CD4-positive, alpha-beta T cell treated with Interferon gamma for 1 hour (primary cell): ENCODE measurements at places on chromosomes 3 and 15.
A peak's percentile ranks its signal among the peaks of the same experiment; 100 is the strongest.

DNA sequence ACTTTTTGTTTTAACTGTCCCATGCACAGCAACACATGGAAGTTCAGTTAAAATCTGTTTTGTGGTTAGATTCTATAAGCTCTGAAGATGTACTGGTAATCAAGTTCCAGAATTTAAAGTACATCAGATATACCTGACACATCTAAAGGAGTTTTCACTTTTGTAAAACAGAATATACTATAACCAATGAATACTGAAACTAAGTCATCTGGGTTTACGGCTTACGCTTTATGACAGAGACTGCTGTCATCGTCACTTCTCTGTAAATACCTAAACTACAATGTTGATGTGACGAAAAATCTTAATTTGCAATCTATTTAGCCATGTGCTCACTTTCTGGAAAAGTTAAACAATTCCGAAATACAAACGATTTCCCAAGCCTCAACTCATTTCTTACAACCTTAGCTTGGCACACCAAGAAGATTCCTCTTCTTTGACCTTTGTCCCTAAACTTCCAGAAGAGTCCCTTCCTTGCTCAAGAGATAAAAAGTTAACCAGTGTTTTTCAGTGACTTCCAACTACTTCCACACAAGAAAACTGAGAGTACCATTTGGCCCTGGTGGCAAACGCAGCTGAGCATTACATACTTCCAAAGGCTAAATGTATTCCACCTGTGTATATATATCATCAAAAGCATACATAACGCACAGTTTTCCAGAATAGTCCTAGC lies 56.8 kb upstream of the NEK10 start:
- no peak for DNase-seq

DNA sequence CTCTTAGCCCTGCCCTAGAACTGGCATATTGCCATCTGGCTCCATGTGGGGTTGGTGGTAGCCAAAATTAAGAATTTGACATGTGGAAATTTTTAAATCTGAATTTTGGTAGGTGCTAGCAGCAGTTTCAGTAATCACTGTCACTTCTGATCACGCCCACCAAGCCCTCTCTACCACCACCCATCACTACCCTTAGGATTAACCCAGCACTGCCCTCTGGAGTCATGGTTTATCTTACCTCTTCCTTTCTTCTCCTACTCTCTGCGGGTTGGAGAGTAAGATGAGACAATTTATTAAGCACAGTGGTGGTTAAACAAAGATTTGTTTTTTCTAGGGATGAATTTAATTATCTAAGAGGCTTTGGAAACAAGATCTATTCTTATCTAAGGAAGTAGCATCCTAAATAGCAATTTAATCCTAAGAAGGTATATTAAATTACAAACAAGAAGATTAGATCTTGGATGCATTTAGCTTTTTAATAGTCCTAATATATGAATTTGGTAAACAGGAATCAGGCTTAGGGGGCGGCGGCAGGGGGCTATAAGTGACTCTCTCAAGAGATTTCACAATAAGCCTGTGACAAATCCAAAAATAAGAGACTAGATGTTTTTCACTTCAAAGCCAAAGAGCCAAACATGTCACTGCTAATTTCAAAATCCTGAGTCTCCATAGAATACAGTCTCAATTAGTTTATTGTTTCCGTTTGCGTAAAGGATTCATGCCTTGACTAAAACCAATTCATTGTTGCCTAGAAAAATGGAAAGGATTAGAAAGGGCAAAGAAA lies 498.4 kb upstream of the UBE2E2 start:
- DNase-seq: no peak

DNA sequence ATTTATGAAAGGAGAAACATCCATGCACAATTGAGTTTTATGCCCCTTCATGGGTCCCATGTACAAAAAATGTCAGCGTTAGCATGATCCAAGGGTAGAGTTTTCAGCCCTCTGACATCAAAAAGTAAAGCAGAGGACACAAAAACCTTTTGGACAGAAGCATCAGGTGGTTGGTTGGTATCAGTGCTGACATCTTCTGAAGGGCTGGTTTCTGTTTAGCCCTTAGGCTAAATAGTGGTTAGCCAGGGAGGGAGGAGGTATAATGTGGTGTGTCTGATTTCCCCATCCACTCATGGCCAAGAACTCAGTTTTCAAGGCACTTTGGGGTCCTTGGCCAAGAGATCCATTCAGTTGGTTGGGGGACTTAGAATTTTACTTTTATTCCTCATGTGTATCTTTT lies 16.5 kb downstream of the CCDC66 start:
- no peak for DNase-seq

DNA sequence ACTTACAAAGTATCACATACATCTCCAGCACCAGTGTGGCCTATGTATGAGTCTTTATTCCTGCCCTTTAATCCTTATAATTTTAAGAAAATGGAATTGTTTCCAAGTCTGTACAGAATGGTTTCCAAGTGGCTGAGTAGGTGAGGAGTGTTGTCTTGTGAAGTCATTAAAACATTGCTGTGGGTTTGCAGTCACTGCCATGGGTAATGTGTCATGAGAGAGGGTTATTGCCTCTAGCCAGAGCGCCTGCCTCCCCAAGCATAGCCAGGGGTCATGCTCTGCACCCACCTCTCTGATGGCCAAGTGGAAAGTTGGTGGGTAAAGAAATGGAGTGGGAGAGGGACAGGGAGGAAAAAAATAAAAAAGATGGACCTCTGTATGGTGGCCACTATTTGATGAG lies 25.3 kb downstream of the TRAK1 start:
- no peak for DNase-seq

DNA sequence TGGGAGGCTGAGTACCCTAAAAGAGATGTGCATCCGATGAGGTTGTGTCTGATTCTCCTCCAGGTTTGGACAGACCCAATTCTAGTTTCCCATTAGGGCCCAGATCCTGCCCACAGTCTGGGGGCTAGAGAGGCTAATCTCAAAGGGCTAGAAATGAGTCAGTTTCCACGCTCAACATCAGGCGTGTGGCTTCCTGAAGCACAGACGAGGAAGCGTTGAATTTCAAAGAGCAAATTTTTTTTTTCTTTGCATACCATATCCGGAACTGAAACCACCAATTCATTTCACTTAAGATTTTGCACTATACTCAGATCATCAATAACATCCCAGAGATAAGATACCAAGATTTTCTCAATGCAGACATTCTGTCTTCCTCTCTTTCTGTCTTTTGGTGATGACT lies 173.8 kb upstream of the BCL6 start:
- peak; percentile 55 for DNase-seq

DNA sequence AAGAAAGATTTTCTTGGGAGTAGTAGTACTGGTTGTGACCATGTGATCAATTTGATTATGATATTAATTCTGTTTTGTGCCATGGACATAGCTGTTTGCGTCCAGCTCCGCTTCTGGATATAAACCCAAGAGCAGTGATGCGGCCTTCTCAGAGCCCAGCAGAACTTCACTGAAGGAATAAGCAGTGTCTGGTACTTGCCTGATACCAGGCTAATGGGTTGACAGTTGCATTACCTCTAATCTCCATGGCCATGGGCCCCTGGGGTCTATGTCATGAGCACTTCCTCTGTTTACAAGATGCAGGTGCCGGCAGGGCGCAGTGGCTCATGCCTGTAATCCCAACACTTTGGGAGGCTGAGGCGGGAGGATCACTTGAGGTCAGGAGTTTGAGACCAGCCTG lies 36.3 kb upstream of the RAB6B start:
- no peak for DNase-seq

DNA sequence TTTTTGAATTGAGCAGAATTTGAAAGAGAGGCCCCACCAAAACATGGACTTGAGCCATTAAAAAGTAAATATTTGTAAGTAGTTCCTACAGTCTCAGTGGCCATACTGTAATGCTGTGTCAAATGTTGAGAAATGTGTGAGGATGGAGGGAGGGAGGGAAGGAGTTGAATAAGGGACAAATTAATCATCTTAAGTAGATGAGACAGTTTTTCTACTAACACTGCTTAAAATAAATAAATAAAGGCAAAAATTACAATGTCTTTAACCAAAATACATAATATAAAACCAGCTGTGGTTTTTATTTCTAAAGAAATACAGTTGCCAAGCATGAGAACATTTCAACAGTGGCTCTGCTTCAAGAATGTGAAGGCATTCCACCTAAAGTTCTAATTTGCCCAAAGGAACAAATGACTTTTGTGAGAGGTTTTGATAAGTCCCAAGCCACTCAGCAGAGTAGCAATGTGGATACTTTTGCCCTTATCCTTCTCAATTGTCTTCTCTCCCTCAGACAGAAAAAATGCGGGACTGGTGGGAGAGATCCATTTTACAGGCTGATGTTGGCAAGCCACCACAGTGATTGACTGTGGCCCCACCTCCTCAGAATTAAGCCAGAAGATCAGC lies 427.0 kb upstream of the RARB start:
- DNase-seq: no peak

- DNase-seq: no peak
Measured at GRCh38 chr15:38720893-38721567, 156.4 kb upstream of the RASGRP1 start.

DNA sequence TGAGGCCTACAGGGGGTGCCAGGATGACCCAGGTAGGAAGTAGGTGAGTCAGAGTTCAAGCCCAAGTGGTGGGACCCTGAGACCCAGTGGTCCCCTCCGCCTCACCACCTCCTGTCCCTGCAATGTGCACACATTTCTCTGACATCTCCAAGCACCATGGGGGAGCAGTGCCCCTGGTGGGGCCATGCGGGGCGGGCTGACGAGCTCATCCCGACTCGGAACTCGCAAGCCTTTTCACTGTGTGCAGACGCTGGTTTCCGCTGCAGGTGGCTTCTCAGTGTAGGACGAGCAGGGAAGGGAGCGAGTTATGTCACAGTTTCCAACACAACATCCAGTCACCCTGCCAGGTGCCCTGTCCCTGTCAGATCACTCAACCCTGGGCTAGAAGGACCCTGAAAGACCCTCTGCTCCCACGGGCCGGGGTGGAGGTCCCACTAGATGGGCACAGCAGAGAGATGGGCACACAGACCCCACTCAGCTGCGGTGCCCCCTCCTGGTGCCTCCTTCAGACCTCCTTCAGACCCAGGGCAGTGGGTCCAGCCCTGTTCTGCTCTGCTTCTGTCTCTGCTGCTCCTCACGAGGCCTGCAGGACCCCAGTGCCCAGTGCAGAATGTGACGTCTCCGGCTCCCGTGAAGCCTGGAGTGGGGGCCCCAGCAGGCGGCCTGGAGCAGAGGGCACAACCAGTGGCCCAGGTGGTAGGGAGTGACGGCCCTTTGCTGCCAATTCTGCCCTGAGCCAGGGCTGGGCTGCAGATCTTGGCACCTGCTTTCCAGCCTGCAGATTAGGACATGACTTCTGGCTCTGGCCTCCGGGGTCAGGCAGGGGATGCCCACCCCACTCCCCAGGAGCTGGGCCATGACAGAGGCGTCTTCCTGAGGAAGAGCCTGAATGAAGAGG lies 102.0 kb upstream of the RPL32 start:
- DNase-seq: no peak

DNA sequence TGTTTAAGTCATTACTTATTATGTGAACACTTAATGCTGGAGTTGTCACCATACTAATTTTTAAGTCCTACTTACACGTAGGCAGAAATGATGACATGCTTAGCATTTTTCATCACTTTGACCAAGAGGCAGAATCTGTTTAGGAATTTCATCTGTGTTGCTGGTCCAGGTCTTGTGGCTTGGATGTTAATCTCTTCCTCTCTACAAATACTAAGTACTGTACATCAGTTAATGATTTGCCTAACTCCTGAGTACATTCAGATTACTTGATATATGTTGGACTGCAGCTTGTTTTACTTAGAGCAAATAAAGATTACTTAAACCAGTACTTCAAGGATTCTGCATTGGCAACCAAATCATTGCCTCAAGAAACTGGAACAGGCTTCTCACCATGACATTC lies 8.6 kb downstream of the SNRK start:
- no peak for DNase-seq

DNA sequence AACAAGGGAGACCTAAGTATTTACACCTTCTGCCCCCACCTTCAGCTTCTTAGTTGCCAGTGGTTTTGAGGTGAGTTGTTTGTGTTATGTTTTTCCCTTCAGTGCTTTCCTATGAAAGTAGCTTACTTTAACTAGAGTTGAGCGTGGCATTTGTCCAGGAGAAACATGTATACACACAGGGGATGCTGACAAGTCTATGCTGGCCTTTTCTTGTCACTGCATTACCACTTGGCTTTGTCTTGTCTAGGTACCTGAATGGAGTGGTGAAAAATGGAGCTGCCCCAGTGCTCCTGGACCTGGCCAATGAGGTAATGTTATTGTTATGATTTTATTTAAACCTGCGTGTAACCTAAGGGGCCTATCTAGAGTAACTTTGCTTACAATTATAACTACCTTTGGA lies 74.4 kb downstream of the CDIN1 start:
- DNase-seq: no peak

GRCh38 chr15:31897746-31898145 lies 132.6 kb upstream of the CHRNA7 start:
- DNase-seq: no peak

DNA sequence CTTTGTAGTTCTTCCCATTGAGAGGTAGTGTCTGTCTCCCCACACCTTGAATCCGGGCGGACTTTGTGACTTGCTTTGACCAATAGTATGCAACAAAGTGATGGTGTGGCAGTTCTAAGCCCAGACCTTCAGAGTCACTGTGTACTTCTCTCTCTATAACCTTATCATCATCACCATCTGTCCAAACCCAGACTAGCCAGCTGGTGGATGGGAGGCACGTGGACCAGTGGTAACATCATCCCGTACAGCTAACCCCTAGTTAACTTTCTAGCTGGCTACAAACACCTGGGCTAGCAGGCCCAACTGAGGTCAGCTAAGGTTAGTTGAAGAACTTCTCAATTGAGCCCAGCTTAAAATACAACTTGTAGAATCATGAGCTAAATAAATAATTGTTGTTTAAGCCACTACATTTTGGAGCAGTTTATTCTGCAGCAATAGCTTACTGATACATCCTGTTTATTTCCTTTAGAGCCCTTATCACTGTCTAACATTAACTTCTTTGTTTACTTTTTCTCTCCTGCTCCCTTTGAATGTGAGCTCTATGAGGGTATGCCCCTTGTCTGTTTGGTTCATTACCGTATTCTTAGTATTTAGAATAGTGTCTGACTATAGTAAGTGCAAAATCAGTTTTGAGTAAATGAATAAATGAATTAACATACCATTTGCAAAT lies 11.5 kb upstream of the CCR9 start:
- DNase-seq: no peak

DNA sequence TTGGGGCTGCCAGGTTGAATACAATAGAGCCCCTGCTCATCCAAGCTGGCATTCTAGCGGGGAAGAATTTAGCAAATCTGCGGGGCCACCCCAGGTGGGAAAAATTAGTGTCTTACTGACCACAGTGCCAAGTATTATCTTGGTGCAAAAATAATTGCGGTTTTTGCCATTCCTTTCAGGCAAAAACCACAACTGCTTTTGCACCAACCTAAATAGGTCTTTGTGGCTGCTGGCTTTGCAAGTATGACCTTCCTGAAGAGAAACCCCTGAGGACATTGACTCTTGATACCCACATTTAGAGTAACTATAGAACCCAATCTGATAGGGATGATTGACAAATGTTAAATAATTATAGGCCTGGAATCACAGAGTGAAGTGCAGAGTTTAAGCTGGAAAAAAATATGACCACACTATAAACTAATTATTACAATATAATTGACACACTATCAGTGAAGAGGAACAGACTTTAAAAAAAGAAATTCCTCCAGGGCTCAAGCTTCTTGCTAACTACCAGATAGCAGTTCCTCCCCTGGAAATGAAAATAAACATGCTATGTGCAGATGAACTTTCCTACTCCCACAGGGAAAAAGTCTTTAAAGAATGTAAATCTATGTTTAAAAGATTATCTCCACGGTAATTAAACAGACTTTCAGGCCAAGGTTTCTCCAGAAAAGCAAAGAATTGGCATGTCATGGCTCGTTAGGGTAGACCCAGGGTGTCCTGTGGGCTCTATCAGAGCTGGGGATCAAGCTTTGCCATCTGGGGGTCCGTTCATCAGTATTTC lies 34.4 kb downstream of the CA12 start:
- DNase-seq: no peak

GRCh38 chr15:64067564-64068030 lies 21.3 kb upstream of the DAPK2 start:
- DNase-seq: peak; percentile 58
